ENCODE measurements at places on chromosomes 2 and 18.
A peak's percentile ranks its signal among the peaks of the same experiment; 100 is the strongest.

- DNase-seq, result peak; percentile 62
Observed at GRCh38 chr2:74005786-74006185, 21.1 kb downstream of the TET3 start.

GRCh38 chr18:46433121-46433826 lies 223.7 kb downstream of the LOXHD1 start:
- DNase-seq, result no peak

GRCh38 chr2:42826231-42826630 lies 33.8 kb upstream of the HAAO start:
- no peak for DNase-seq

DNA sequence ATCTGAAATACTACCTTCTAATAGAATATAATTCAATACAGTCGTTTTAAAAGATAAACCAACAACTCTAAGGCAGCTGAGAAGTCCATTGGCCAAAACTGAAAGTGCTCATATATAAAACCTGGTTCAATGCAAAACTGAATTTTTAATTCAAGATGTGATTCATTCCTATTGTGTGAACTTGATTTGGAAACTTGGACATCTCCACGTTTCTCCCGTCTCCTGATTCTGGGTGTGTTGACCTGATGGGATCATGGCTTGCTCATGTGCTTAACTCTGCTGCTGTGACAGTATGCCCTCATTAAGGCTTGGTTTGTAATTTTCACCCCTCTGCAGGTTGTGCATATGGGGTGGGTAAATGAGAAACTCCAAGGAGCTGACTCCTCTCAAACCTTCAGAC lies 166.3 kb upstream of the TPO start:
- DNase-seq, result no peak

DNA sequence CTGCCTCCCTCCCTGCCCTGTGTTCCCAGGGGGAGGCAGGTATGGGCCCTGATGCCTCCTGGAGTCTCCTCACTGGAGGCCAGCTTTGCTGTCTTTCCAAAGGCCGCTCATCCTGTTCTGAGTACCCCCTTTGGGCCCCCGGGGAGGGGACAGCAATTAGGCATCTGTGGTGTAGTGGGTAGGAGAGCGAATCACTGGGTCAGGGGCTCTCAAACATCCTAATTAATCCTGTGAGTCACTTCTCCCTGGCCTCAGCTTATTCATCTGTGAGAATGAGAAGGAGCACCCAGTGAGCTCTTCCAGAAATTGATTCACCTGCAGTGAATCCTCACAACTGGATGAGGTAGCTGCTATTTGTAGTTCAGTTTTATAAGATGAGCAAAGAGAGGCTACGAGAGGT lies 16.4 kb downstream of the TET3 start:
- no peak for DNase-seq

DNA sequence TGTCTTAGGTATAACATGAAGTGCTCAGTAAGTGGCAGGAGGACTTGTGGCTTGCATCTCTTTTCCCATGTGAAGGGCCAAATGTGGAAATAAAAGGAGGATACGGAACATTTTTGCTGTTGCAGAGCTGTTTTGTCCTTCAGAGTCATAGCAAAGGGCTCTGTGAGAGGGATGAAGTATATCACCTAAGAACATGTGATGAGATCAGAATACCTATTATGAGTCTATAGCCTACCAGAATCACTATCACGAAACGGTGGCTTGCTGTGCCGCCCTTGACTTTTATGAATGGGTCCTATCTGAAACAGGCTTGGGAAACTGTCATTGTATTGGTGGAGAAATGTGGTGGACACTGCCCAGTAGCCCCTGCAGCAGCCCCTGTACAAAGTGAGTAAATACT lies 67.0 kb upstream of the ITGB6 start:
- DNase-seq, result no peak

- peak; percentile 98 for DNase-seq
Observed at GRCh38 chr2:100757621-100758394, 62.1 kb upstream of the NPAS2 start.

DNA sequence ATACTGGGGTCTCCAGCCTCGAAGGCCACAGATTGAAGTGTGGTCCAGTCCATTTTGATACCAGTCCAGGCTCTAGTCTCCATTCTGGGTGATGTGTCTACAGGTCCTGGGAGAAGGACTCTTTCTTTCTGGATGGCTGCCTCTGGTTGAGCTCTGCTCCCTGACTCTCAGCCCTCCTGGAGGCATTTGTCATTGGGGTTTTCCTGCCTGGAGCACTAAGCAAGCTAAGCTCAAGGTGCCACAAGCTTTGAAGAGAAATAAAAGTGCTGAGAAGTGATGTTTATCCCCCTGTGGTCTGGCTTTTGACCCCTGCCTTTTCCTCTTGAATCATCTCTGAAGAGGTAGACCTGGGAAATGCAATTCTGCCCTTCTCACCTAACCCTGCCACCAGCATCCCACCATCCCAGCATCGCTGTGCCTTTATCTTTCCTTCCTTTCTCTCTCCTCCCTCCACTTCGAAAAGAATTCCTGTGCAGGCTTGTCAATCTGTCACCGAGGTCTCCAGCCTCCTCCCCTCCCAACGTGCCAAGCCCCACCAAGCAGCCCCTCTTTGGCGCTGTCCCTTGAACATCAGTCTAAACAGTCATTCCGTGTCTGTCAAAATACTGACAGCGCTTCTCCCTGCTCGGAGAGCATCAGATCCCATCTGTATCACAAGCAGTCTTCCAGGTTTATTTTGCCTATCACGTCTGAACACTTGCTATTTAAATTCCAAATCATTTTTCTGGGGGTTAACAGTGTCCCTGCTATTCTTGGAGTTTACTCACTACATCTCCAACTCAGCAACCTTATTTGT lies 334.6 kb upstream of the SLC14A2 start:
- no peak for DNase-seq

DNA sequence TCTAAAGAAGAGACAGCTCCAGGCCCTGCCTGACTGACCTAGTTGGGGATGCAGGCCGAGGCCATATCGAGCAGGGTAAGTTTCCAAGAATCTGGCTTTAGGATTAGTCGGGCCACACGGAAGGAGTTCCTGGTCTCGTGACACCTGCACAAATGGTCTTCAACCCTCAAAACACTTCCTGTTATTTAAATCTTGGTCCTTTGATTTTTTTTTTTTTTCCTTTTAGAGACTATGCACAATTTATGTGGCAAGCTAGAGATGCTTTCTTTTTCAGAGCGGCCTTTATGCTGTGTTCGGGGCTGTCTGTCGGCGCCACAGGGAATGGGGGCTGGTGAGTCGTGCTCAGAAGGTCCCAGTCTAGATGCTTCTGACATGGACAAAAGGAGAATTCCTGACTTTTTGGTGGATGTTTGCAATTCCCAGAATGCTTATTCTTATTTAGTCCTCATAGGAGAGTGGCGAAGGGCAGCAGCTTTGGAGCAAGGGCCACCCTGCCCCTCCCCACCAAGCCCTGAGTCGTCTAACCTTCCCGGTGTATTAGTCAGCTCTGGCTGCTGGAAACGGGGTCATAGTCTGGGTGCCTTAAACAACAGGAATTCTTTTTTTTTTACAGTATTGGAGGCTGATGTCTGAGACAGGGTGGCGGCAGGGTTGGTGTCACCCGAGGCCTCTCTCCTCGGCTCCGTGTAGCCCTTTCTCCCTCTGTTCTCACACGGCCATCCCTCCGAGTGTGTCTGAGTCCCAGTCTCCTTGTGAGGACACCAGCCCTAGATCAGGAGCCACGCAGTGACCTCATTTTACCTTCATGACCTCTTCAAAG lies 27.4 kb downstream of the HPCAL1 start:
- peak; percentile 54 for DNase-seq

DNA sequence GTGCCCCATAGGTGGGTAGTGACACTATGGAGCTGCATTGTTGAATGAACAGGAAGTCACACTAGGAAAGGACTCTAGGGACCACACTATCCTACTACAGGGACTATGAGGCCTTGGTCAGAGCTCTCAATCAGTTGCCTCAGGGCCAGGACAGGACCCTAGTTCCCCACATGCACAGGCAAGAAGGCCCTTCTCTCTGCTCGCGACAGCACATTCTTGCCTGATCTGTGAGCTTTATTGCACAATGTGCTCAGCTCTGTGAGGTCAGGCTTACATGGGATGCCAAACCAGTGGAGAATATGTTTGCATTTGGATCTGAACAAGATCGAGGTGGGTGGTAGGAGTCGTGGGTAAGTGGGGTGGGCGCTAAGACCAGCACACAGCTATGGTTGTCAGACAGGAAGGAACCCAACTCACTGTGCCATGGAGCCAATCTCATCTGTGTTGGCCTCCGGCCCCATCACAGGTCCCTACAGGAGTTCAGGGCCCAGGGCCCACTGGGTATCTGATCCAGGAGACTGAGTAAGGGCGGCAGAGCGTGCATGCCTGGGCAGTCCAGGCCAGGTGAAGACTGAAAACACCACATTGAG lies 8.0 kb downstream of the PCARE start:
- DNase-seq, result peak; percentile 77

- DNase-seq, result peak; percentile 55
Observed at GRCh38 chr2:128348701-128349100, 30.0 kb upstream of the HS6ST1 start.

DNA sequence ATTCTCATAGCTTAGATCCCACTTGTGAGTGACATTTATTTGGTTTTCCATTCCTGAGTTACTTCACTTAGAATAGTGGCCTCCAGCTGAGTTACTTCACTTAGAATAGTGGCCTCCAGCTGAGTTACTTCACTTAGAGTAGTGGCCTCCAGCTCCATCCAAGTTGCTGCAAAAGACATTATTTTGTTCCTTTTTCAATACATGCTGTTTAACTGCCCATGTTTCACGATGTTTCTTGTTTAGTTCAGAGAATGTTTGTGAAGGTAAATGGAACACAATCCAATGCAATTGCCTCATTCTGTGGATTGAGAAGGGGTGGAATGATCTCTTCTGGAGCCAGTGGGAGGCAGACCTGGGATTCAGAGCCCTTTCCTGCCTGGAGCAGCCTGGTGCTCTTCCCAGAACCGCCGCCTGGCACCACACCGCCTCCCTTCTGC lies 273.5 kb upstream of the ATP5MC3 start:
- DNase-seq, result no peak

GRCh38 chr2:238182362-238182761 lies 21.1 kb downstream of the ILKAP start:
- DNase-seq, result no peak

- DNase-seq, result no peak
Observed at GRCh38 chr2:88557290-88557689, 70.0 kb downstream of the EIF2AK3 start.

GRCh38 chr2:190250421-190250820 lies 69.2 kb downstream of the HIBCH start:
- DNase-seq, result no peak

GRCh38 chr2:136358576-136358975 lies 240.6 kb upstream of the CXCR4 start:
- no peak for DNase-seq

GRCh38 chr2:215917953-215918620 lies 95.3 kb downstream of the MREG start:
- peak; percentile 81 for DNase-seq

DNA sequence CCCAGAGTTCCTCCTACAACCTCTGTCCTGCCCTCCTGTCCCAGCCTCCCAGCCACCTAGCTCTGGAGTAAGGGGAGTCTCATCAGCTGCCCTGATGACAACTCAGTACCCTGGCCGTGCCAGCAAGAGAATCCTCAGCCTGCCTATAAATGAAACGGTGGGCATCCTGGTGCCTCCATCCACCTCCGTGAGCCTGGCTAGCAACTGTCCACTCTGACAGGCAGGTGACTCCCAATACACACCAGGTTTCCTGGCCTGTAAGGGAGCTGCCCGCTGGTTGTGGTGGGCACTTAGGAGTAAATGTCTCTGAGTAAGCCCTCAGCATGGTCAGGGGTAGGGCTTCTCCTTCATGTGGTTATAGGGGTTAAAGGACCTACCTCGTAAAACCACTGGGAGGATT lies 81.5 kb downstream of the XDH start:
- DNase-seq, result no peak

- peak; percentile 74 for DNase-seq
Observed at GRCh38 chr2:47089083-47089464, 66.0 kb downstream of the STPG4 start.

DNA sequence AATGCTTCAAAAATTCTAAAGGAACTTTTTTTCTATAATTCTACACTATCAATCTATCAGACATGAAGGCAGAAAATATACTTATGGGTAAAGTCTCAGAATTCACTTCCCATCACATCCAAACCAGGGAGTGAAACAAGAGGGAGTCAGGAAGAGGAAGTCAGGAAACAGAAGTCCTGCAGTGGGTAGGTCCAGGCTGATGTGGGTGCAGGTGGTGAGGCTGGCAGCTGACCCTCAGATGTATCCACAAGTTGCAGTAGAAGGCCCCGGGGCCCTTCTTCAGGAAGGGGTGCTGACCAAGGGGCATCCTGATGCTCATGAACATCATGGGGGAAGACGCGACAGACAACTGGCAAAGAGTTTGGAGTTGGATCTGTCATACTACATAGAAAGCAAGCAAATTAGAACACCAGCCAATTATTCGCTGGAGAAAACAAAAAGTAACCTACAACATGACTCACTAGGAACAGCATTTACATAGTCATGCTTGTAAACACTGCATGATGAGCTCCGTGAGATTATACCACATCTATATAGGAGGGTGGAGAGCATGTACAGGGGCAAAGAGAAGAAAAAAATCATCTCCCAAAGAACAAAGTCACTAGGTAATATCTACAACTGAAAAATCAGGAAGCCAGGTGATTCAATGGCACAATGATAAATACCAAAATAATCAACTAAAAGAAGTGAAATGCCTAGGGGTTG lies 4.2 kb downstream of the UXS1 start:
- DNase-seq, result peak; percentile 52

GRCh38 chr2:61328707-61329251 lies 142.1 kb downstream of the USP34 start:
- peak; percentile 95 for DNase-seq

- no peak for DNase-seq
Observed at GRCh38 chr2:20203072-20203471, 21.9 kb downstream of the SDC1 start.

DNA sequence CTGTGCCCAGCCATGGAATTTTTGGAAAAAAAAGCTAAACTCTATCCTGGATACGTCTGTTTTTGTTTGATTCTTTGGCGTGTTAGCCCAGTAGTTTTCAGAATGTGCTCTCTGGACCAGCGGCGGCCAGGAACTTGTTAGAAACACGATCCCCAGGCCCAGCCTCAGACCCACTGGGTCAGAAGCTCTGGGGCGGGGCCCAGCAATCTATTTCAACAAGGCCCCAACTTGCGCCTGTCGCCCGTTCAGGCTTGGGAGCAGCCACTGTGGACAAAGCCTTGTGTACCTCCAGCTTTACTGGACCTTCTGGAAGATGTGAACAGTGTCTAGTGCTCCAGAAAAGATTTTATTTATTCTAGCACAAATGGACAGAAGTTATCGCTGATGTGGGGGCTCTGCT lies 14.3 kb downstream of the CABLES1 start:
- DNase-seq, result no peak

- DNase-seq, result peak; percentile 76
Observed at GRCh38 chr2:120174963-120175581, 48.1 kb downstream of the TMEM185B start.

All from fibroblast of villous mesenchyme (primary cell).